HFF-Myc (cell line): ENCODE measurements at places on chromosomes 13 and 19.
A peak's percentile ranks its signal among the peaks of the same experiment; 100 is the strongest.

GRCh38 chr13:57933606-57934005 is 302.1 kb downstream of the PCDH17 start:
- no peak for DNase-seq

DNA sequence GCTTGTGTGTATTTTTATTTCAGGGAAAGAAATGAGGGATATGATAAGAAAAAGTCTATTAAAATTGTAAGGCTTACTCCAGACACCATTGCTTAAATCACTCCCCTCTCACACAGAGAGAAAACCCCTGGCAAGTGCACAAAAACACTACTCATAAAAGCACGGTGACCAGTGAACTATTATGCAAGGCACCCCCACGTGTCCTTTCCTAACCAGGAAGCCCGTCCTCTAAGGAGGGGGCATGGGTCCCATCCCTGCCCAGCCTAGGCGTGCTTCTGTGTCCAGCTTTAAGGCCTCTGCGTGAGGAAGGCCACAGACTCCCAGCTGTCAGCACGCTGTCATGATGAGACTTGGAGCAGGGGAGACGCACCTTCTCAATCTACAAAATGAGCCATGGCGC is 83.5 kb downstream of the SLC7A1 start:
- no peak for DNase-seq

DNA sequence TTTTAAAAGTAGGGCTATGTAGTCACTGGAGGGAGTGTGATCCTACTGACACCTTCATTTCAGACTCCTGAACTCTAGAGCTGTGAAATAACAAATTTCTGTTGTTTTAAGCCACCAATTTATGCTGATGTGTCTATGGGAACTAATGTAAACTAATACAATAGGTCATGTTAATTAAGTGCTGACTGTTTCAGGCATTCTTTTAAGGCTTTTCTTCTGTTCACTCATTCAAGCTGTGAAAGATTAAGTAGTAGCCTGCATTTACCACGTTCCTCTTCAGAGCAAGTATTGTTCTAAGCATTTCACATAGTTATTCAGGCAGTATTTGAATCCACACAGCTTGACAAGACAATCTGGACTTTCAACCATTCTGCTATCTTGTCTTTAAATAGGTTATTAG is 1135.0 kb downstream of the SLITRK1 start:
- no peak for DNase-seq

GRCh38 chr19:35773020-35773806 is 2.2 kb upstream of the ARHGAP33 start:
- DNase-seq, result no peak

- DNase-seq, result peak; percentile 59
Observed at GRCh38 chr19:16160943-16161560, 12.3 kb downstream of the CIB3 start.
